ENCODE measurements at places on chromosomes 3 and 15. TPM values are rescaled to one million over a fixed set of nuclear protein-coding genes. Genes with fewer than 3 reads are reported as not detected.

The FETUB gene
- total RNA-seq, result not detected

The SATB1 gene
- 28.4 TPM for total RNA-seq

The FGF7 gene
- 21.9 TPM for total RNA-seq

The KLHL40 gene
- not detected for total RNA-seq

The A4GNT gene
- not detected for total RNA-seq

- DNase-seq, result no peak
Observed at GRCh38 chr3:52495777-52496602, 852 bp downstream of the STAB1 start.

DNA sequence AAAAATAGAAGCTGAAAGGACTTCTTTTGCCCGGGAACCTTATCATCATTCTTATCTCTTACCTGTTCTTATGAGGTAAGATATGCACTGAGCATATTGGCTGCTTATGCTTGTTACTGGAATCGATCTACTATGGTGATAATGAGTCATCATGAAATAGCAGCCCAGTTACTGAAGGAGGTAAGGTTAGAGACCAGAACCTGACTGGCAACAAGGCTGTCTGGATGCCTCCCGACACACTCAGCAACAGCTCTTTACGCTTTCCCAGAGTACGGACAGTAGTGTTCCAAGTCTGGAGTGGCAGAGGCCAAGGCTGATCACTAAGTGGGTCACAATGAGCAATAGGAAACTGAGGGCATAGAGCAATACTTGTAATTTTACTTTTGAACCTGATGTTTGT lies 314.1 kb downstream of the NLGN1 start:
- DNase-seq, result no peak

GRCh38 chr15:56763141-56763895 lies 30.0 kb upstream of the ZNF280D start:
- no peak for DNase-seq

DNA sequence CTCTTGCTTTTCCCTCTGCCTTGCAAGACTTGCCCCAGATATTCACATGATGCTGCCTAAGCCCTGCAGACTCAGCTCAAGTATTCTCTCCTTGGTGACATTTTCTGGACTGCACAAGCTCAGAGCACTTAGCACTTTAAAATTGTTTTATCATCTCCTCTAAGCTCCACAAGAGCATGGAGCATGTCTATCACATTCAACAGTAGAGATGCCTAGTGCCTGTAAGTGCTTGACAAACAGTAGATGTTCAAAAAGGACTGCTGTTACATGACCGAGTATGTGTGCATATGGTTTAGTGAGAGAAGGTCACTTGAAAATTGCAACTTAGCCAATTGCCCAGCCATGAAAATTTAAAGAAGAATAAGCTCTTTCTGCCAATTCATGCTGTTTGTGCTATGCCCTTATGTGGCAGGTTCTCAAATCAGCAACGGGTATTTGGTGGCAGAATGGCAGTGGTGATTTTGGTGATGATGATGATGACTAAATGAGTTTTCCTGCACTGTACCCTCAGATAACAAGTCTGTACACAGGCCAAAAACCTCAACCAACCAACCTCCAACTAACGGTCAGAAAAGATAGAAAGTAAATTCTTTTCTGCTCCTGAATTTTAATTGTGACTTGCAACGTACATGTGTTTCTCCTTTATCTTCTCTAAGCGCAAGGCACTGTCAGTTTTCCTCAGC lies 647.2 kb upstream of the UBE2E2 start:
- DNase-seq, result no peak

DNA sequence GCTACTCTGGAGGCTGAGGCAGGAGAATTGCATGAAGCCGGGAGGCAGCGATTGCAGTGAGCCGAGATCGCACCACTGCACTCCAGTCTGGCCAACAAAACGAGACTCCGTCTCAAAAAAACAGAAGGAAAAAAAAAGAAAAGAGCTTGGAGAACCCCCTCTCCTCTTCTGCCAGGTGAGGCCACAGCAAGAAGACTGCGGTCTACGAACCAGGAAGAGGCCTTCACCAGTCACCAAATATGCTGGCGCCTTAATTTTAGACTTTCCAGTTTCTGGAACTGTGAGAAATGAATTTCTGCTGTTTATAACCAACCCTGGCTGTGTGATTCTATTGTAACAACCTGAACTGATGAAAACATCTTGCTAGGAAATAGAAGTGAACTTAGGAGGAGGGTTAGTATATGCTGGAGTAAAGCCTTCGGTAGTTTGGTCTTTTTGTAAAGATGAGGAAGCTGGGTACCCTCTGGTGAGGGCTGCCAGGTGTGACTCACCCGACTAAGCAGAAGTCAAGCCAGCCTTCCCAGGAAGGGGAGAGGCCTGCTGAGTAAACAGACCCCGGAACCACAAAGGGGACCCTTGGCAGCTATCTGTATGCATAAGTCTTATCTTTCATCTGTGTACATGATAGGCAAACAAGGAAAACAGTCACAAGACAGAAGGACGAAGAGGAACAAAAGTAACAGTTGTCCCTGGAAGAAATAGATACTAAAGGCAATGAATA lies 78.7 kb downstream of the KLF13 start:
- DNase-seq, result no peak

DNA sequence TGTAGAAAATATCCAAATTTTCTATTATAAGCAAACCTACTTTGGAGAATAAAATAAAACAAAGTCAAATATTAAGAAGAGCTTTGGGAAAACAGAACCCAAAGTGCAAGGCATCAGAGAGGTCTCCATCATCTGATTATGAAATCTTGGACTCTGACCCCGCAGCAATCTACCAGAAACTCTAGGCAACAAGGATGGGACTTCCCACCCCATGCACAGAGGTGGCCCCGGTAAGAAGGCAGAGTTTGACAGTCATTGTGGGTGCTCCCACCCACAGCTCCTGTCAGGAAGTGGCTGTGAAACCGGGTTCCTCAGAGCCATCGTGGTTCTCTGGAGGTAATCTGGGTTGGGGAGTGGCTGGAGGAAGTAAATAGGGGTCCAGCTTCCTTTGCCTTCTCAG lies 37.0 kb upstream of the TJP1 start:
- no peak for DNase-seq

- no peak for DNase-seq
Observed at GRCh38 chr15:76431971-76432370, 95.4 kb downstream of the ISL2 start.

- DNase-seq, result no peak
Observed at GRCh38 chr15:27993996-27994780, 104.9 kb downstream of the OCA2 start.

DNA sequence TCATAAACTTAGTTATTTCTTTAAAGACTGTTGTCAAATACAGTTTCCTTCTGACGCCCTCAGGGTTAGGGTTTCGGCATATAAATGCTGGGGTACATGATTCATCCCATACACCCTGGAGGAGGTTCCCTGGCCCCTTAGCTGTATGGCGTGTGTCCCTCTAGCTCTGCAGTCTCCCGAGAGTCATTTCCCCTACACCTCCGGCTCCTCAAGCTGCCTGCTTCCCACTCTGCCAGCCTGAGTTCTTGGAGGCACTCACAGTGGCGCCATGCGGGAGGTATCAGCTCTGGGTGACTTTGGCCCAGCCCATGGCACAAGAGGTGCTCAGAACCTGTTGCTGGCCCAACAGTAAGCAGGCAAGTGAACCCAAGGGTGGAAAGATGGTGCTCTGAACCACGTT lies 70.2 kb upstream of the TRPM1 start:
- DNase-seq, result no peak

GRCh38 chr3:47614788-47615187 lies 36.1 kb upstream of the CSPG5 start:
- no peak for DNase-seq

DNA sequence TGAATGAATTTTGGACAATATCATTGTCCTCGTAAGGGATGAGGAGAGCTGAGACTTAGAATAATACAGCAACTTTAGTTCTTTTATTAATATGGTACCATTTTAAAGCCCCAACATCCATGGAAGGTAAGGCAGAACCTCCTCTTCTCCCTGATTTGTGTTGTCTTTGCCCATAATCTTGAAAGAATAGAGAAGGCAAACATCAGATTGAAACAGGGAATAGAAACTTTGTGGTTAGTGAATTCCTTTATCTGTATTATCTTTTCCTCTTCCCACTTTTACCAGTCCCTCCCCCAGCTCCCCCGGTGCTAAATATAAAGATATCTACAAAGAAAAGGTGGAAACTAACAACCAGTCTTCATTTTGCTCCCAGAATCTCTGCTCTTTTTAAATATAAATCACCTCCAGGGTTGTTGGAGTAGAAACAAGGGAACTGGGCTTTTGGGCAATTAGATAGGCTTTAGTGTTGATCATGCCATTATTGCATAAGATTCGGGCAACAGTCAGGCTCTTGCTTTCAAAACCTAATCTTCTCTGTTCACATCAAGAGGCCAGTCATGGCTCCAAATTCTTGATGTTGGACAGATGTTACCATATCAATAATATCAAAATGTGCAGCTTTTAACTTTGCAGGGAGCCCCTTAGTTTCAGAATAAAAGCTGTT lies 32.5 kb downstream of the ITPR1 start:
- no peak for DNase-seq

- DNase-seq, result no peak
Observed at GRCh38 chr3:122003112-122003511, 18.9 kb downstream of the ILDR1 start.

DNA sequence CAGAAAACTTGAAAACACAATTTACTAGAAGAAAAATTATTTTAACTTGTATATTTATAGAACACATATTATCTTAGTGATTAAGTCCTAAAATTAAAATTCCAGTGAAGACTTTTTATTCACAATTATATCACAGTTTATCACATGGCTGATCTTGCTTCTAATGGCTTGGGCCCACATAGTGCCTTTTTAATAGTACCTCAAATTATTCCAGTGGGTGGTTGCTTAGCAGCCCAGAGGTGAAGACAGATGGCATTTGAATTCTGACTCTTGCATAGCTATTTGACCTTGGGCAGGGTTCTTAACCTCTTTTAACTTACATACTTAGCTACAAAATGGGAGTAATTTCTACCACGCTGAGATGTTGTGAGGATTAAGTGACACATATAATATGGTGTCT lies 214.7 kb upstream of the SGO1 start:
- no peak for DNase-seq

GRCh38 chr15:88014454-88015160 lies 241.9 kb downstream of the NTRK3 start:
- no peak for DNase-seq

DNA sequence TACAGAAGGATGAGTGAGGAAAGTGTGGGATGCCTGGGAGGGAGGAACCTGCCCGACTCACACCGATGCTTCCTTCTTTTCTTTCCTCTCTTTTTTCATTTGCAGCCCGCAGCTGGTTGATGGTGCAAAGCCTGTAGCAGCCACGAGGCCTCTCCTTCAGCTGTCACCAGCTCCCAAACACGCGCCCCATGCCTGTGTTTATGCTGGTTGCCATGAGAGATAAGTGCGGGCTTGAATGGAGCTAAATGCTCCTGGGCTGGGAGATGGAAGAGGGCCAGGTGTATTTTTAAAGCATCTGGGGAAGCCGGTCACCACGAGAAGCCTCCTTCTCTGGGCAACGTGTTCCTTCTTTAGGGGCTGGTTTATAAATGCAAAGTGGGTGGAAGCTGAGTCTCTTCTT lies 9.3 kb downstream of the COLQ start:
- peak; percentile 79 for DNase-seq

DNA sequence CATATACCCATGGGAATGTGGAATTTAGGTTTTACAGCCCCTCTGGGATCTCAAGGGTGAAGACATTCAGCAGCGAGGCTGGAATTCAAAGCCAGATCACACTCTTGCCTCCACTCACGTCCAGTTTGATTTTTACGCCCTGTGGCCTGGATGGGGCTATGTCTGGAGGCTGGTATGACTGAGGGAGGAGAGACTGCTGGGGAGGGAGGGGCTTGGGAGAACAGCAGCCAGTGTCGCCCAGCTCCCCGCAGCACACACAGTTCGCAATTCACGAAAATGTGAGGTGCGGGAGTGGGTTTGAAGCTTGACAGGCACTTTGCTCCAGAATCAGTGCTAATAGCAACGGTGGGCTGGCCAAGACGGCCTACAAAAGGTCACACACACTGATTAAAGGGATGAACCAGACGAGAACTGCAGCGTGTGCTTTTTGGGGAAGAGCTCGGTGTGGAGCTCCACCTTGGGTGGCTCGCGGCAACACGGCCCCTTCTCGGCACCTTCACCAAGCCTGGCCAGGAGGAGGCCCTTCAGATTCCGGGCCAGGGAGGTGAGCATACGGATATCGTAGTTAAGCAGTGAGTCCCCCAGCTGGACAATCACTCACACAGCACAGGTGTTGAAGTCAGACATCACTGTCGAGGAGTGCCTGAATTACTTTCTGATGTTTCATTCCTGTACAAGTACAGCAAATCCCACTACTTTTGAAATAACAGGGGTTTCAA lies 16.4 kb downstream of the EHD4 start:
- DNase-seq, result no peak

- DNase-seq, result no peak
Observed at GRCh38 chr15:66489179-66489791, 8.3 kb downstream of the SNAPC5 start.

DNA sequence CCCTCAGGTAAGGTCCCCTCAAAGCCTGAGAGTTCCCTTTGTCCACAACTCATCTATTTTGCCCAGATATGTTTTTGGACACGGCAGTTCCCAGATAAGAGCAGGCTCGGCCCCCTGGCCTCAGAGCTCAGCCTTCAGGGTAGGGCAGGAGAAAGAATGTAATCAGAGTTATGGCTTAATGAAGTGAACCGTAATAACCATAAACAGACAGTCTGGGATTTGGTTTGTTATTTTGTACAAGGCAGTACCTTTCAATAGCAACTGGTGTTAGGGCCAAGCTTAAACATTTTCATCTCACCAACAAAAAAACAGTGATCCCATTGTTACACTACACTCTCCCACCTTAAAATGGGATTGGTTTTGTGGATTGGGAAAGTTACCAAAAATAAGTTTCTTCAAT lies 12.2 kb upstream of the ALDH1A3 start:
- no peak for DNase-seq

DNA sequence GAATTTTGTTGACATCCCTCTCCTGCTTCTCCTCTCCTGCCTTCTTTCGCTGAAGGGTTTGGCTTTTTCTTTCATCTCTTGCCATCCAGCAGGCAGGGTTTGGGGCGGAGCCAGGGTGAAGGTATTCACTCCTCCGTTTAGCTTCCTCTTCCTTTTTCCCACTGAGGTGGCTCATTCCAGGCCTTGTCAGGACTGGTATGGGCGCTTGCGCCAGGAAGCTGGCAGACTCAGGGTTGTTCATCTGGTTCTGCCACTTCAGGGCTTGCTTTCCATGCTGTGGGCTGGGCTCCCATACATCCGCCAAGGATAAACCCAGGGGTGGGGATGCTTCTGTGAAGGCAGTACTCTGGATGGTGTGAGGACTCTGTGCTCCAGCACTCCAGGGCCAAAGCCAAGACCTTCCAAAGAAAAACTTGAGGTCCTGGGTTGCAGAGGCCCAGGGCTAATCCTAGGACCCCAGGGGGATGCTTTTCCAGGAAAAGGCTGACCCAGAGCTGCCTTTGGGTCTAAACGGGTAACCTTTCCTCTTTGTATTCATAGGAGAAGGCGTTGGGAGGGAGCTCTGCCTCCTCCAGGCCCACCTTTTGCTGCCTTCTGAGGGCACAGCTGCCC lies 7.7 kb upstream of the AMOTL2 start:
- DNase-seq, result peak; percentile 89

- no peak for DNase-seq
Observed at GRCh38 chr3:105619651-105620050, 249.2 kb downstream of the CBLB start.
